ENCODE measurements at places on chromosomes 1 and 21.

GRCh38 chr1:214044438-214045214 lies 56.9 kb downstream of the PROX1 start:
- peak; percentile 17 for DNase-seq

DNA sequence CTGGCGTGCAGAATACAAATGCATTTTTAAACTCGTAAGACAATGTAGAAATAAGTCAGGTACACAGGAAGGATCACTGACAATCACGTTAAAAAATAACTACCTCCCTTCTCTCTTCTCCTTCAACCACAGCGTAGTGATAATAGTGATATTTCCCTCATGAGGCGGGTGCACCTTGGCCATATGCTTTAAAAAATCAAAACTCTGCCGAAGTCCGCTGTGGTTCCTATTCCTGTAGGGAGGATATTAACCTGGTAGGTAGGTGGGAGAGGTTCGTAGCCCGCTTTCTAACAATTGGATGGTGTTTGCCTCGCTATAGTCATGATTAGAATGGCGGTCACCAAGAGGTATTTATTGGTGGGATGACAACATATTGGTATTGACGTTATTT lies 732 bp downstream of the GREM2 start:
- DNase-seq = no peak

DNA sequence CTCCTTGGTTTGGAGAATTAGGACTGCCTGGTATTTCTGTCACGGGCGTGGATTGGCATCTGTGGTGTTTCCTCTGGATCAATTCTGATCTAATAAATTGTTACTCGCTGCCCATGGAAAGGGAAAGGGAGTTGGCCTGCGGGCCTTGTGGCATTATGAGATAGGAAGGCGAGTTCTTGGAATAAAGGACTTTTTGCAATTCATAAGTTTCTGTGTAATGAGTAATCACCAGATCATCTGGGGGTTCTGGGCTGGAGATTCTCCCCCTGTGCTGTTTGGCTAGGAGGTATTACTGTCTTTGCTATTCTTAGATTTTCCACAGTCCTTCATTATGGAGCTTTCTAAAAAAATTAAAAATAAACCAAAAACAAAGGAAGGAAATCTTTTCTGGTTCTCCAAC lies 315.9 kb downstream of the CAMTA1 start:
- no peak for DNase-seq

GRCh38 chr1:83098791-83099190 lies 900.1 kb downstream of the TTLL7 start:
- no peak for DNase-seq

DNA sequence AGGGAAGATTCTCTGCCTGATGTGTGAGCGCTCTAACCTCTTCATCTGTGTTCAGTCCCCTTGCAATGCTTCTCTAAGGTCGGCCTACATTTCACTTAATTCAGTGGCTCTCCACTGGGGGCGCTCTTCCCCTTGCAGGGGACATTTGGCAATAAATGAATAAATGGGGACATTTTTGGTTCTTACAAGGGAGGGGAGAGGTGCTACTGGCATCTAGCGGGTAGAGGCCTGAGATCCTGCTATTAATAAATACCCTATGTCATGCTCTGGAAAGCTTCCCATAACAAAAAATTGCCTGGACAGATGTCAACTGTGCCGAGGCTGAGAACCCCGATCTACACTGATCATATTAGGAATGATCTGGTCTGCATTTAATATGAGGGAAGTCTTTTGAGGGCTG lies 25.9 kb upstream of the DNAJC11 start:
- peak; percentile 4 for DNase-seq

DNA sequence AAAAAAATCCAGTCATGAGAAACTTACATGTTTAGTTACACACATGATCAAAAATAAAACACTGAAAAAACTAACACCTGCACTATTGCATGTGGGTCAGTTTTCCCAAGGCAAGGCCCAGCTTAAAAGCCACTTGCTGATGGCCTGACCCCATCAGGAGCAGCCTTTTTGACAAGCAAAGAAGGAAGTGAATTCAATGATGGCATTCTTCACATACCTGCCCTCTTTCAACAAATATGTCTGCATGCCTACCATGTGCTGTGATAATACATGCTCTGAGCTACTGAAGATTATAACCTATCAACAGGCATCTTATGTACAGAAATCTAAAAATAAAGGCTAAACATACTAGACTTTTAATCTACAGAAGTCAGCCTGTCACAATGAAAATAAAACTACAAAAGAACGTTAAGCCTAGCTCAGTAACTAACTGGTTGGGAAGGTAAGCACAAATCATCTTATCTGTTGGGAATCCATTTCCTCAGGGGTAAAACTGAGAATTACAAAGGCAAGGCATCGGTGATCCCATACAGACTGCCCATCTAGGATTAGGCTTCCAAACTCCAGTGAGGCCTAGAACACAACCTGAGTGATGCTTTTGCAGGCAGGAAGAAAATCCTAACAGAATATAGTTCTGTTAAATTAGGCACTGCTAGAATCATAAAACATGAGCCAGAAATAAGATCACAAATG lies 14.5 kb downstream of the SORT1 start:
- DNase-seq = no peak

GRCh38 chr21:31675318-31675717 lies 15.8 kb downstream of the SOD1 start:
- DNase-seq = no peak

GRCh38 chr1:8267307-8267706 lies 50.6 kb upstream of the SLC45A1 start:
- no peak for DNase-seq

DNA sequence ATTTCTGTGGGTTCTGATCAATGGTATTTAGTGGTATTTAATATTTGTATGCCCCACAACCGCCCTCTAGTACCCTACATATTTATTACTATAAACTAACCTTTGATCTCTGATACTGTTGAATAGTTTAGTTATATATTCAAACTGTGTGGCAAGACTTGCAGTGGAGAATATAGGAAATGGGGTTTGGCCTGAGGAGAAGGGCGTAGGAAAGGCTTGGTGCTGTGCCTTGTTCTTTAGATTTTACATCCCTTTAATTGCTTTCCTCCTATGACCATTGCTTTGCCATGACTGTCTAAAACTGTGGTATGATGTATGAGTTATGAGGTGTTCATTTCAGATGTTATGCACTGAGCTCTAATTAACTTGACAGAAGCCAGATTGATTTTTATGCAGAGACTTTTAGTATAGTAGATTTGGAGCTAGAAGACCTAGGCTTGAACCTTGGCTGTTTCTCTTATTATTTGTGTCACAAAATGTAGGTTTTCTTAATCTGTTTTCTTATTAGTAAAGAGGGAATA lies 18.6 kb downstream of the DISP1 start:
- no peak for DNase-seq

- no peak for DNase-seq
Observed at GRCh38 chr1:34663031-34663430, 91.8 kb upstream of the GJB5 start.

- peak; percentile 60 for DNase-seq
Observed at GRCh38 chr1:22557341-22557950, 5.8 kb upstream of the EPHA8 start.

- no peak for DNase-seq
Observed at GRCh38 chr1:29240400-29240837, 4.1 kb downstream of the PTPRU start.

- no peak for DNase-seq
Observed at GRCh38 chr1:153397924-153398651, 7.2 kb upstream of the S100A8 start.

DNA sequence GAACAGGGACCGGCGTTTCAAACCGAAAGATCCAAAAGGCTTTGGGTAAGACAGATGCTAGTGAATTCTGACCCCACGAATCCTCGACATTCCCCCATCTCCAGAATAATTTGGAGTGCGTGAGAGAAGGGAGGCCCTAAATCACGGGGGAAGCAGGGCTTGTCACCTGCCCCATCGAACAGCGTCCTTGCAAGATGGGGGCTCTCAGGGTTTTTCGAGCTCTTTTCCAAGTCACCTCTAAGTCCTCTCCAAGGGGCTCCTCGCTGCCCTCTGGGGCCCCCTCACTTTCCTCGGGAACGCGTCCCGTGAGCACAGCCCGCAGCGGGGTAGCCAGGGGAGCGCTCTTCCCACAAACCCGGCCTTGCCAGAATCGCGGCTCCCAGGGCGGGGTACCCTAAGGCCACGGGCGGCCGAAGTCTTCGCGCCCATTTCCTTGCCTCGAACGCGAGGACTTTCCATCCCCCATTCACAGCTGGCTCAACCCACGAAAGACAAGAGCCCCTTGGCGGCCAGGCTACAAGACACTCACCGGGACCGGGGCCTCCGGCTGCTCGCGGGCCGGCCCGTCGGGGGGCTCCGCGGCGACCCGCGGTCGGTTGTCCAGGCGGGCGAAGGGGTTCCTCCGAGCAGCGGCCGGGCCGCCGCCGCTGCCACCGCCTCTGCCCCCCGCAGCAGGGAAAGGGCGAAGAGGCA lies 546 bp downstream of the DONSON start:
- DNase-seq = peak; percentile 10

- DNase-seq = no peak
Observed at GRCh38 chr1:90850181-90850897, 133.2 kb upstream of the BARHL2 start.

GRCh38 chr21:38741092-38741949 lies 64.4 kb upstream of the ETS2 start:
- no peak for DNase-seq

- DNase-seq = no peak
Observed at GRCh38 chr1:173205146-173206051, 1.7 kb downstream of the TNFSF4 start.

GRCh38 chr1:111776861-111777260 lies 21.2 kb downstream of the DDX20 start:
- no peak for DNase-seq

- DNase-seq = peak; percentile 5
Observed at GRCh38 chr1:68346188-68346808, 103.5 kb downstream of the RPE65 start.

DNA sequence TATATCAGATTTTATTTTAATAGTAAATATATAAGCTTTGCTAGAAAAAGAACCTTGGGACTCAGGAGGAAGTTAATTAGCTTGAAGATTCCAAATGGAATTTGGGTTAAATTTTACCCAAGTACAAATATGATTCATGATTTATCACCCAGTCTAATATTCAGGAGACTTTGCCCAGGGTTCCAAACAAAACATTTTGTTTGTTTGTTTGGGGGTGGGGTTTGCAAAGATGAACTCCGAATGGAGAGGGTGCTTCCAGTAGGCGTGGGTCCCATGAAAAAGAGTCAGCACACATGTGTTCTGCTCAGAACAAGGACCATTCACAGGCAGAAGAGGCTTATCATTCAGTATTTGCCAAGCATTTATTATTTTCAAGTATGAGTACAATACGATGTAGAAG lies 23.5 kb downstream of the KCNT2 start:
- DNase-seq = no peak

DNA sequence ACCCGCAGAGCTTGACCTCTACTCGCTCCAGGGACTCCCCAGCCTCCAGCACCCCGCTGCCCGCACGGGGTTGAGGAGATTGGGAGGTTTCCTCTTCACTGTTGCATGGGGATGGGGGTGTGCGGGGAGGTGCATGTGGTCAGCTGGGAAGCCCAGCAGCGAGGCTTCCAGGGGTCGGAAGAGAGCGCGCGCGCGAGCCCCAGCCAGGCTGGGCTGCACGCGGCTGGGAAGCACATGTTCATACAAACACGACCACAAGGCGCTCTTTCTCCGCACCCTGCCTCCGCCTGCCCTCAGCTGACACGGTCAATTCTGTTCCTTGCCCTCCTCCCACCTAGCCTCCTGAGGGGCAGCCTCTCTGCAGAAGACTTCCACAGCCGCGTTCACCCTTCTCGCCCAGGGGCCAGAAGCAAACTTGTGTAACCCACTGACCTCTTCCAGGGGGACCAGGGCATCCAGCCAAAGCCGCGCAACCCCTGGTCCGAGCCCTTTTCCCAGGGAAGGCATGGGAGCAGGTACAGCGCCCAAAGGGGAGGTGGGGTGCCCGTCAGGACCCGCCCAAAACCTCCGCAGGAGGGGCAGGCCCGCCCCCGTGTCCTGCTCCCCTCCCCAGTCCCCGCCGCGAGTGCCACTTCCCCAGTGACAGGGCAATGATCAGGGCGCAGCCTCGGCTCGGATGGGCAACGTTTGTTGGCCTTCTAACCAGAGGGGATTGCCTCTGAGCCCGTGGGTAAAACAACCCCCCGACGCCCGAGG lies 1.3 kb downstream of the COL24A1 start:
- DNase-seq = no peak

GRCh38 chr1:178465011-178465410 lies 31.8 kb downstream of the CLEC20A start:
- DNase-seq = no peak

DNA sequence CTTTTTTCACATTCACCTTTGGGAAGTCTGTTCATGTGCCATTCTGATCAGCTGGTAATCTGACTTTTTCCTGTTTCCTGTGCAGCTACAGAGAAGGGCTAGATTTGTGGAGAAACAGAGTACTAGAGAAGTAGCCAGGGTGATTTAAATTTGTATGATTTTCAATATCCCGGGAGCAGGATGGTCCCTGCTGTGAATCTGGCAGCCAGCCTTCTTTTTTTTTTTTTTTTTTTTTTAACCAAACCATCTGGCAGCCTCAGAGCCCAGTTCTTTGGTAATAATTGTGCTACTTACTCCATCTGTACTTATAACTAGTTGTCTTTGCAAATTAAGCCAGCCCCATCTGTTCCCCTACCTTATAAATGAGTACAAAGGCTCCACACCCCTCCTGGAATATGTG lies 248.6 kb upstream of the DEPDC1 start:
- DNase-seq = no peak

- no peak for DNase-seq
Observed at GRCh38 chr1:43232074-43232473, 37.7 kb upstream of the TMEM125 start.

- peak; percentile 49 for DNase-seq
Observed at GRCh38 chr1:154533952-154534844, 24.3 kb downstream of the UBE2Q1 start.

DNA sequence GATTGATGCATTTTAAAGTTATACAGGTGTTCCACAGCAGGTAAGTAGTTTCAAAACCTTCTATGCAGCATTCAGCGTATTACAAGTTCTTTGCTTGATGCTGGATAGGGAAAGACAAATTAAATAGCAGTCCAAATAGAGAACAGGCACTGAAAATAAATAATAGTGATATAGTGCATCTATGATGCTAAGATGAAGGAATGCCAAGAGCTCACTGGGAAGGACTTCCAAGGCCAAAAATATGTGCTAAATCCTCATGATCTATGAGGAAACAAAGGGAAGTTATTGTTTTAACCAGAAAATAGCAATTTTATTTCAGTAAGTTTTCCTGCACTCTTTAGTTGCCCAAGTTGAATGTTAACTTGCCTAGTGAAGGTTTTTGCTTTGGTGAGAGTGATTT lies 127.8 kb upstream of the GREM2 start:
- DNase-seq = no peak

GRCh38 chr1:150692720-150693119 lies 4.2 kb downstream of the GOLPH3L start:
- DNase-seq = no peak

GRCh38 chr1:162835157-162835899 lies 25.6 kb downstream of the CCDC190 start:
- no peak for DNase-seq

GRCh38 chr1:78229344-78229743 lies 183.6 kb downstream of the GIPC2 start:
- no peak for DNase-seq

GRCh38 chr1:224534731-224535130 lies 81.4 kb upstream of the CNIH3 start:
- no peak for DNase-seq

- DNase-seq = no peak
Observed at GRCh38 chr1:44423591-44424537, 18.8 kb downstream of the RNF220 start.

GRCh38 chr1:53377438-53377841 lies 49.6 kb upstream of the LRP8 start:
- DNase-seq = no peak

- no peak for DNase-seq
Observed at GRCh38 chr1:26991310-26992116, 2.0 kb upstream of the TRNP1 start.

Data from NCI-H748 treated with DMSO at 0.1 percent for 48 hours (cell line).